Mesenteric fat pad (tissue), 1 donor: ENCODE measurements at places on chromosomes 3 and 15.

- DNase-seq: no peak
Measured at GRCh38 chr15:45133561-45133920, 3.7 kb downstream of the DUOX1 start.

- DNase-seq: no peak
Measured at GRCh38 chr3:11238880-11239279, 33.3 kb upstream of the ATG7 start.

DNA sequence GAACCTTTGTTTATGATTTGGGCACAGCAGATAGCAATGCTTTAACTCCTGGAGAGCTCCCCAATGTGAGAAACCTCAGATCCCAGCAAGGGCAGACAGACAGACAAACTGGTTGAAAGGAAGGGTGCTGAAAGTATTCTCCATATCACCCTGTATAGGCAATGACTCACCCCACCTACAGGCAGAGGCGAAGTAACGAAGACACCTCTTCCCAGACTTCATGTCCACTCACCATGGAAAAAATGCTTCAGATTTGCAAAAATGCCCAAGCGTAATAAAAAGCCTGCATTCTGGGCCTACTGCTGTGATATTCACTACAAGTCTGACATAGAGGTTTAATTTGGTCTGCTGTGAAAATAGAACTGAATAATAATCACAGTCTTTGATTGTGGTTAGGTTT, 50.5 kb downstream of the THBS1 start:
- DNase-seq: no peak

GRCh38 chr15:52288051-52288942, 7.3 kb downstream of the MYO5C start:
- DNase-seq: no peak

DNA sequence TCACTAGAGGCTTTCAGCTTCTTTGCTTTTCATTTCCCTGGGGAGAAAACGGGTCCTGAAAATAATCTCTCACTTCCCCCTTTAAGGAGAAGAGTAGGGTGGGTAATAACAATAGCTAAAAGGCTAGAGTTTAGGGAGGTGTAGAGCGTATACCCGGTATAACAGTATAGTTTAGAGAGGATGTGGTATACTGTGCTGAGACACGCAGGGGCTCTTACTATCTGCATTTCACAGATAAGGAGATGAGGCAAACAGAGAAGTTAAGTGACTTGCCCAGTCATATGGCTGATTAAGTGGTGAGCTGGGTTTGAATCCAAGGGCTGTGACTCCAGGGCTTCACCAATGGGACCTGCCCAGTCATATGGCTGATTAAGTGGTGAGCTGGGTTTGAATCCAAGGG, 15.0 kb upstream of the KCNMB3 start:
- DNase-seq: no peak

DNA sequence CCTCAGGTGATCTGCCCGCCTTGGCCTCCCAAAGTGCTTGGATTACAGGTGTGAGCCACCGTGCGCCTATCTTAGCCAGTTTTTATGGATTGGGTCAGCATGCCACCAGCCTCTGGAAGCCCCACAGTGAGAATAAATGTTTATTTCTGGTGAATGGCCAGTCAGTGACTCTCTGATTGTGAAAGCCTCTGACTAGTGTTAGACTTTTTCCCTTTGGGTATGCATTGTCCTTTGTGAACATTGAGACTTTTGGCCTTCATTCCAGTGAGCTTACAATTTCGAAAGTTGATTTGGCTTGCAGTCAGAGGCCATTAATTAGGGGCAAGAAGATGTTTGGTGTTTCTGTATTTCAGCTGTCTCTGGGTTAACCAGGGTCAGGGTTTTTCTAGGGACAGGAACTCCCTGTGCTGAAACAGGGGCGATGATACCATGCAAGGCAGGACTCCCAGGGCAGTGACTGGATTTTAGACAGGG, 274.5 kb upstream of the C2CD4B start:
- no peak for DNase-seq

- DNase-seq: no peak
Measured at GRCh38 chr3:73384091-73384906, 240.4 kb downstream of the PDZRN3 start.

DNA sequence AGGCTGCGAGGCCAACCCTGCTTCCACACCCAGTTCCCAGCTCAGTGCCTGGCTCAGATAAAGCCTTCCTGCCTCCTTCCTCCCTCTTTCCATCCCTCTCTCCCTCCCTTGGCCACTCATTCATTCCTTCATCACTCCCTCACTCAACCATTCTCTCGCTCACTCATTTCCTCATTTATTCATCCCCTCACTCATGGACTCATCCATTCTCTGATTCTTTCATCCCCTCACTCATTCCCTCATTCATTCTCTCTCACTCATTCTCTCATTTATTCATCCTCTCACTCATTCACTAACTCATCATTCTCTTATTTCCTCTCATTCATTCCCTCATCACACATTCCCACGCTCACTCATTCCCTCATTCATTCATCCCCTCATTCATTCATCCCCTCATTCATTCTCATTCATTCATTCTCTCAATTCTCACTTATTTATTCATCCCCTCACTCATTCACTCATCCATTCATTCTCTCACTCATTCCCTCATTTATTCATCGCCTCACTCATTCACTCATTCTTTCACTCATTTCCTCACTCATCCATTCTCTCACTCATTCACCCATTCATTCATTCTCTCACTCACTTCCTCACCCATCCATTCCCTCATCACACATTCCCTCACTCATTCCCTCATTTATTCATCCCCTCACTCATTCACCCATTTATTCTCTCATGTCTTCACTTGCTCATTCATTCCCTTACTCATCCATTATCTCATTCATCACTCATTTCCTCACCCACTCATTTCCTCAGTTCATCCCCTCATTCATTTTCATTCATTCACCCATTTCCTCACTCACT, 13.2 kb downstream of the ABTB1 start:
- DNase-seq: no peak

- no peak for DNase-seq
Measured at GRCh38 chr3:127422663-127423375, 135.0 kb upstream of the PRR20G start.

GRCh38 chr3:134869153-134869726, 74.2 kb downstream of the EPHB1 start:
- DNase-seq: peak; percentile 28

DNA sequence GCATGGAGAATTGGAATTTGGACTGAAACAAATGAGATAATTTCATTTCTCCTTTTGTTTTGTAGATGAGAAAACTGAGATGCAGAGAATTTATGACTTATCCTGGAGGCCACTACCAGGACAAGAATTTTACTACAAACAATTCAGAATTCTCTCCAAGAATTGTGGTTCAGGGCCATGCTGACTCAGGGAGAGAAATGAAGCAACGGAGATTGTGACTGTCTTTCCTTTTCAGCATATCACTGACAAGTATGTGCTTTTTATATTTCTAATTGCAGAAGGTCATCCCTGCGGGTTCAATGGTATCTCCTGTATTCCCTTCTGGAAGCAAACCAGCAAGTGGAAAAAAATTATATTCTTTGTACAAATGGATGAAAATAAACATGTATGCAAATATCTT, 170.8 kb upstream of the MITF start:
- no peak for DNase-seq

- no peak for DNase-seq
Measured at GRCh38 chr15:41492597-41493204, 973 bp upstream of the ITPKA start.

- DNase-seq: no peak
Measured at GRCh38 chr3:120793601-120794000, 51.1 kb downstream of the GTF2E1 start.

DNA sequence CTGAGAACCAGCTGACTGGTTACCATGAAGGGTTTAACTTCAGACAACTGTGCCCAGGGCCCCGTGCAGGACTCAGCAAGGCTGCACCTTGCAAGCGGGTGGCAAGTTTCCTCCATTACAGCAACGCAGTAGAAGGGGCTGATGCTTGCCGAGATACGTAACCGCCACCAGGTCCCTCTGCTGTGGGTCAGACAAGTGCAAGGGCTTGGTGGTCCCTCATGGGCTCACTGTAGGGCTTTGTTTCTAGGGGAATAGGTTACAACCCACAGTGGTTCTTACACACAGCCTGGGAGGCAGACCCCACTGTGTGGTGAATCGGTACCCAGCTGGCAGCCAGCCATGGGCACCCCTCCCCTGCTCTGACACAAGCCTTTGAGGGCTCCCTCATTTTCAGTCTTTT, 15.5 kb upstream of the SNRPA1 start:
- DNase-seq: peak; percentile 71

GRCh38 chr15:26662283-26662682, 110.6 kb downstream of the GABRB3 start:
- DNase-seq: no peak

GRCh38 chr15:46409841-46410301, 775.0 kb downstream of the SQOR start:
- no peak for DNase-seq

DNA sequence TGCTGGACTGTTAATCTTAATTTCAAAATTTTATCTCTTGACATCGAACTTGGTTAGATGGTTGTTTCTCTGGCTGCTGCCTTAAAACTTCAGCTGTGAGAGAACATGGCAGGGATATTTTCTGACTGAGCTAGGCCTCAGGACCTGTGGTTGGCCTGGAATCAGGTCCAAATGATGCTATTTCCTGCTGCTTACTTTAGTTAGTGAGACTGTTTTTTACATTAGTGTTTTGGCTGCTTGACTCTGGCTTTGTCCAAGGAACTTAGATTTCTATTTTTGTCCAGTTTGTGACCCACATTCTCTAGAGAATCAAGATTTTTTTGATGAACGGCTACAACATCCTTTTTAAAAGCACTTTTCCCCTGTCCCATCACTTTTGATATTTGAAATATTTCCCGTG, 497.9 kb upstream of the SGO1 start:
- no peak for DNase-seq

DNA sequence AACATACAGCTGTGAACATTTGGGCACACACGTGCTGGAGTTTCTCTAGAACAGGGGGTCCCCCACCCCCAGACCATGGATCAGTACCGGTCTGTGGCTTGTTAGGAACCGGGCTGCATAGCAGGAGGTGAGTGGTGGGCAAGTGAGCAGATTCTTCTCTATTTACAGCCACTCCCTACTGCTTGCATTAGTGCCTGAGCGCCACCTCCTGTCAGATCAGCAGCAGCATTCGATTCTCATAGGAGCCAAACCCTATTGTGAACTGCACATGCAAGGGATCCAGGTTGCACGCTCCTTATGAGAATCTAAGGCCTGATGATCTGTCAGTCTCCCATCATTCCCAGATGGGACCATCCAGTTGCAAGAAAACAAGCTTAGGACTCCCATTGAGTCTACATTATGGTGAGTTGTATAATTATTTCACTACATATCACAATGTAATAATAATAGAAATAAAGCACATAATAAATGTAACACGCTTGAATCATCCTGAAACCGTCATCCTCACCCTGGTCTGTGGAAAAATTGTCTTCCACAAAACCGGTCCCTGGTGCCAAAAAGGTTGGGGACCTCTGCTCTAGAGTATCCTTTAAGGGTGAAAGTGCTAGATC, 25.8 kb downstream of the CHRM5 start:
- no peak for DNase-seq

DNA sequence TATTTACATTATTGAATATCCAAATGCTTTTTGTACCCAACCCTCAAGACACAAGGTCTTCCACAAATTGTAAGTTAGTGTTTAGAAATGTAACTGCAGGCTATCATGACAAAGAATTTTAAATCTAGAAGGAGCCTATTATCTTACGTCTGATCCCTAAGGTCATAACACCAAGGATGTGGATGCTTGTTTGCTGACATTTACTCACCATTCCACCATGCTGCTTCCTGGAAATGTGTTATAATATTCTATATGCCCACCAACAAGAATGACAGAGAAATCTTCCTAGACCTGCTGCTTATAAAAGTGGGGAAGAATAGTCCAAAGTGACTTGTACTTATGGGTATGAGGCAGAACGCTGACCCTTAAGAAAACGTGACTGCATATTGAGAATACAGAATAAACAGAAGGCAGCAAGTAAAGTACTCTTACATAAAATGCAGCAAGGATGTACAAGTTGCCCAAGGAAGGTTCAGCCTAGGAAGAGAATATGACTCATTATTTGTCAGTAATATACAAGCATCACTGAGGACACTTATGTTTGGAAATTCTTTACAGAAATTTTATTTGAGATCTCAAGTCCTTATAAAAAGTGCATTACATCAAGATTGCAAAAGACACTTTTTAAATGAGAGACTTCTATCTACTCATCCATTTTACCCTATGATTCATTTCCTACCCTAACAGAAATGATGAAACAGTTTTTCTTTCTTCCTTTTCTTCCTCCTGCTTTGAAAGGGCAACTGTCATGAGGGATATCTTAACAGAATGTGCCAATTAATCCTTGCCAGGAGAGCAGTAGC, 59.6 kb downstream of the ESYT3 start:
- DNase-seq: no peak

GRCh38 chr3:100033184-100033583, 81.1 kb downstream of the FILIP1L start:
- DNase-seq: no peak

DNA sequence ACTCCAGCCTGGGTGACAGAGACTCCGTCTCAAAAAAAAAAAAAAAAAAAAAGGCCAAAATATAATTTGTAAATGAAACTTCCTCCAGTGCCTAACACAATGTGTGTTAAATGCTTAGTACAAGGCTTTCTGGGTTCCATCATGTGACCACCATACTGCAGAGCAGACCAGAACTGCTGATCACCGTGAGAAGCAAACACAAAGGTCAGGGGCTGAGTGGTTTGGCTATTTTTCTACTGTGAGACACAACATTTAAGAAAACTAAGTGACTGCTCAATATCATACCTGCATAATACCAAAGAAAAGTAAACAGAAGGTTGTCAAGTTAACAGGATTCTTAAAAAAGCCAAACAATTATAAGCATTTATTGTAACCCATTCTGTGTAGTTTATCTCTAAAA, 13.2 kb downstream of the ABCC5 start:
- no peak for DNase-seq

- DNase-seq: no peak
Measured at GRCh38 chr15:90868261-90868689, at the start of gene FURIN. FURIN (plus strand) TSS chr15:90868588; CDS start chr15:90875741, 7,153 bp downstream.

- DNase-seq: no peak
Measured at GRCh38 chr3:81911221-81911620, 149.8 kb upstream of the GBE1 start.

DNA sequence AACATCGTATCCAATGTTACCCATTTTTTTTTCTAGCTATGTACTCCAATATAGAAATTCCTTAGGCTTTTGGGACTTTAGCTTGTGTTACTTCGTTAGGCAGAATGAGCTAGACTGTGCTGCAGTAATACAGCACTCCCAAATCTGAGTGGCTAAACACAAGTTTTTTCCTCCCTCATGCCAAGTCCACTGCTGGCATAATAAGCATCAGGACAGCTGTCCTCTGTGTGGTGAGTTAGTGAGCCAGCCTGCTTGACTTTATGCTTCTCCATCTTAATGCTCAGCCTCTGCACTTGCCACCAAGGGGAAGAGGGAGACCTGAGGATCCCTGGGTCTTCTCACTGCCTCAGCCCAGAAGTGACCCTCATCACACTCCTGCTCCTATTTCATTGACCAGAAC, 18.2 kb upstream of the ACOX2 start:
- DNase-seq: no peak
